H1 (cell line): ENCODE measurements at places on chromosomes 6 and 20. TPM values are rescaled to one million over a fixed set of nuclear protein-coding genes. Genes with fewer than 3 reads are reported as not detected.

GRCh38 chr6:2109796-2110195 is 135.6 kb downstream of the GMDS start:
- no peak for DNase-seq

- no peak for DNase-seq
These were observed 46.9 kb upstream of the DTNBP1 start for GRCh38 chr6:15709651-15710269.

GRCh38 chr6:10479939-10480700 is 41.0 kb upstream of the GCNT2 start:
- no peak for DNase-seq

DNA sequence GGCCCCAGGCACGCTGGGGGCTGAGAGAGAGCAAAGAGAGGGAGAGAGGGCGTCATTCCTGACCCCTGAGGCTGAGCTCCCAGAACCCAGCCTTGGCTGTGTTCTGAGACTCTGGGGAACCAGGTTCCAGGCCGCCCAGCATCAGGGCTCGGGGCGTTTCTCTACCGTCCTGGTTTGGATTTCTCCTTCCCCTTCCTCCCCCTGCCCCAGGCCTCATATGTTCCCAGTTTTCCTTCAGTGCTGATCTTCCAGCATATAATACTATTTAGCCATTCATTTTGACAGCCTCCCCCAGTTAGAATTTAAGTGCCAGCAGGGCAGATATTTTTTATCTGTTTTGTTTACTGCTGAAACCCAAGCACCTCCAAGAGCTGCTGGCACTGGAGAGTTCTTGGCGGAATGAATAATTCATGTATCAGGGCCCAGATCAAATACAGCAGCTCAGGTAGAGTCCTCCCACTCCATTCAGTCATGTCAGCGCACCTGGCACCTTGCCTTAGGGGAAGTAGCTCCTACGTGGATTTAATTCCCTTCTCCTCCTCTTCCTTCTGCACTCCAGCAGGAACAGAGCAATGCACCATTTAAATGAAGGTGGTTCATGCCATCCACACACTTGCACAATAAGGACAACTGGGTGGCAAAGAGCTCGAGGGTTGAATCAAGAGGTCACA is 23.4 kb upstream of the FRMD1 start:
- DNase-seq, result no peak

GRCh38 chr6:26155061-26155930 is 68.1 kb downstream of the HFE start:
- DNase-seq, result no peak

DNA sequence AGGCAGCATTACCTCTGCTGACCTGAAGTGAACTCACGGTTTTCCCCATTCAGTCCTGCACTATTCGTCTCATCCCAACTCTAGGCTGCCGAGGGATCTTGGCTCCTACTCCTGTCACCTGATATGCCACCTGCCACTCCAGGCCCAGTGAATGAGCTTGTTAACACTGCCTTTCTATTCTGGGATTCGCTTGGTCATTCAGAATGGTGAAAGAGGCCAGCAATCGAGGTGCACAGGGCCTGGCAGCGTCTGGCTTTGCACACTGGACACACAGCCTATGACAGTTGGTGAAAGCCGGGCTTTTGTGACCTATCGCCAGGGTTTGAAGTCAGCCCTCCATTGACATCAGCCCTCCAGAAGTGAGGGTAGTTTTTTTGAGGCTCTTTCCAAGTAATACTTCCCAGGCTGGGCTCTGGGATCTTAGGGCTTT is 59.3 kb upstream of the MYL9 start:
- DNase-seq, result no peak

GRCh38 chr6:23704479-23705052 is 421.4 kb upstream of the NRSN1 start:
- no peak for DNase-seq

DNA sequence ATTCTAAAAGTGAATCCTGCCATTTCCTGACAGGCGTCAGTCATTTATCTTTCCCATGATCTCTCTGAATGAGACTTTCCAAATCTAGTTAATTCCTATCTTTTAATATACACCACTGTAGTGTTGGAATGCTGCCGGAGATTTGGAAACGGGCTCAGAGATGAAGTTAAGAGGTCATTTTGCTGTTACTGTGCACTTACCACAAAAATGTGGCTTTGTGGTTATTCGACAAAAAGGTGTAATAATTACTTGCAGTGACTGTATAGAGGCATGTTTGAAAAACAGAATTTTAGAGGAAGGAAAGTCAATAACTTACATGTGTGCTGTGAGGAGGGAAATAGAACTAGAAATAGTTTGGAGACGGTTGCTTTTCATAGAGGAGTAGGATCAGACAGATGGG is 460.2 kb upstream of the BTBD3 start:
- DNase-seq, result no peak

GRCh38 chr6:45156075-45156474 is 172.1 kb upstream of the RUNX2 start:
- DNase-seq, result no peak

GRCh38 chr20:43320536-43320935 is 130.8 kb upstream of the PTPRT start:
- DNase-seq, result no peak

- no peak for DNase-seq
These were observed 178.6 kb downstream of the BACH2 start for GRCh38 chr6:90118069-90118468.

DNA sequence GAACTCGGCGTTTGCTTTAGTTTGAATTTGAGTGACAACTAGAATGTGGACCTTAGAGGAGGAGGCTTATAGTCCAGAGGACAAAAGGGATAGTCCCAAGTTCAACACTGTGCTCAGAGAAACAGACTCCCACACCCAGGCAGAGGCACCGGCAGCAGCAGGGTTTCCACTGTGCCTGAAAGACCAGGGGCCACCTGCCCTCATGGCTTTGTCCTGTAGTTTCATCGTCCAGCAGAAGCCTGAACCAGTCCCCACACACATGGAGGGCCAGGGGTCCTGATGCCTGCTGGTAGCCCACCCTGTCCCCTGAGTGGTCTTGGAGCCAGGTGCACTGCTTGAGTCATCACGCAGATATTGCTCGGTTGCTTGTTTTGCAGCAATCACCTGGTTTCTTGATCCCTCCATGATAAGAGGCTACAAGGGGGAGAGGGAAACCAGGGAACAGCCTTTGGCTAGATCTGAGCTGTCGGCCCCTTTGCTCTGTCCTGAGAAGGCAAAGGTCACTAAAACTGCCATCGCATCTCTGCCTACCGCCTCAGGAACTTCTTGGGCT is 7.2 kb upstream of the ACSS1 start:
- no peak for DNase-seq

GRCh38 chr20:19918965-19919329 is 98.2 kb upstream of the NAA20 start:
- no peak for DNase-seq

The PSORS1C2 gene
- not detected in 2 replicates for total RNA-seq

The CST4 gene
- not detected in 2 replicates for total RNA-seq

The GSS gene
- total RNA-seq, result 29.4 and 34.6 TPM in 2 replicates

The TNFRSF6B gene
- total RNA-seq, result not detected in 2 replicates

The SIRPB1 gene
- 0.54 and 0.99 TPM in 2 replicates for total RNA-seq
